ENCODE measurements at places on chromosomes 16 and 17. TPM values are rescaled to one million over a fixed set of nuclear protein-coding genes. Genes with fewer than 3 reads are reported as not detected.
A peak's percentile ranks its signal among the peaks of the same experiment; 100 is the strongest.

The RUNDC3A gene
- total RNA-seq, result 0.10 TPM

- no peak for DNase-seq
- H3K4me1 ChIP-seq, result peaks cover 2% of the 10 kb centered on the region
- H3K4me3 ChIP-seq, result no peak overlapping the region
- H3K27me3 ChIP-seq, result no peaks in the 10 kb centered on the region
These were observed 43.9 kb downstream of the FBXL20 start for GRCh38 chr17:39357488-39357887.

DNA sequence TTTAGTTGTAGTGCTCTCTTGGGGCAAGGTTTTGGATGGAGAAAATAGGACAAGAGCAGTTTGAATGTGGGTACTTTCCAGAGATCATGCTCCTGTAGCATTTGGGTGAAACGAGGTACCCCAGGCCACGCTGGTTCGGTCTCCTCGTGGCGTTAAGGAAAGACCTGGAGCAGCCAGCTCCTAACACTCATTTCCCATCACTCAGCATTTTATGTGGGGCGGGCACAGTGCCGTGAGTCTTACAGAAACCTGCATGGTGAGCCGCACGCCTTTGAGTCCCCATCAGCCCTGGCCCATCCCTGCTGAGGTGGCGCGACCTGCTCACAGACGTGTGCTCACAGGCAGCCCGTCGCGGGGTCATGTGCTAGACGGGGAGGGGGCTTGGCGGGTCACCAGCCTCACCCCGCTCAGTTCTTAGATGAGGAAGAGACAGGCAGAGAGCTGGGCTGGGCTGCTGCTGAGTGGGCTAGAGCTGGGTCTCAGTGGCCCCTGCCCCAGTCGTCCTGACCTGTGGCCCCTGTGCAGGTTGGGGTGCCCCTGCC, 37.3 kb downstream of the TBCD start:
- no peaks in the 10 kb centered on the region for H3K27me3 ChIP-seq
- H3K36me3 ChIP-seq, result peaks cover 3% of the 10 kb centered on the region
- no peak overlapping the region for H3K27ac ChIP-seq
- no peak for DNase-seq
- H3K4me3 ChIP-seq, result no peak overlapping the region
- H3K4me1 ChIP-seq, result peaks cover 2% of the 10 kb centered on the region

The PRSS36 gene
- total RNA-seq, result 0.89 TPM

The FBXO39 gene
- total RNA-seq, result 7.8 TPM

The SLC16A13 gene
- 18.0 TPM for total RNA-seq

The GINS2 gene
- total RNA-seq, result 49.3 TPM

DNA sequence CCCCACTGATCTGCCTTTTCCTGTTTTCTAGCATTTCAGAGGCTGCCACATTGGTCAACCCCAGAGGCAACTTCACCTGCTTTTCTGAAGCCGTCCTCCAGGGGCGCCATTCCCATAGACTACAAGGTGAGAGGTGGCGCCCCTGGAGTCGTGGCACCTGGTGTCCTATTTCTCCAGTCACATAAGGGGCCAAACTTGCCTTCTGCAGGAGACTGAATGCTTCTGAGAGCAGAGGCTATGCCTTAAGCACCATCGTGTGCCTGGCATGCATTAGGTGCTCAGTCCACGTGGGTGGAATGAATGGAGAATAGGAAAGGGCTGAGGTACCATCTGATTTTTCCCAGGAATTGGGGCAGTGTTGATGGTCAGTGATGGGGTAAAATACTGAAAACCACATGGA, 164.8 kb downstream of the HAPSTR1 start:
- H3K4me3 ChIP-seq, result no peak overlapping the region
- H3K27me3 ChIP-seq, result peaks cover 2% of the 10 kb centered on the region
- no peak overlapping the region for H3K27ac ChIP-seq

- DNase-seq, result no peak
- peaks cover 2% of the 10 kb centered on the region for H3K27me3 ChIP-seq
- no peak overlapping the region for H3K27ac ChIP-seq
These were observed 54.6 kb downstream of the ABR start for GRCh38 chr17:1124896-1125787.

GRCh38 chr16:77700846-77701245, 21.5 kb upstream of the NUDT7 start:
- H3K27ac ChIP-seq, result no peak overlapping the region
- no peak overlapping the region for H3K4me3 ChIP-seq
- H3K36me3 ChIP-seq, result no peaks in the 10 kb centered on the region
- no peaks in the 10 kb centered on the region for H3K4me1 ChIP-seq
- peaks cover 11% of the 10 kb centered on the region for H3K27me3 ChIP-seq

GRCh38 chr17:55314784-55315491, 50.2 kb downstream of the HLF start:
- peaks cover 8% of the 10 kb centered on the region for H3K27me3 ChIP-seq
- peaks cover 11% of the 10 kb centered on the region for H3K4me1 ChIP-seq
- H3K36me3 ChIP-seq, result no peaks in the 10 kb centered on the region
- DNase-seq, result peak; percentile 6
- no peak overlapping the region for H3K27ac ChIP-seq

The JUP gene
- 0.77 TPM for total RNA-seq

The MSL1 gene
- total RNA-seq, result 97.1 TPM

DNA sequence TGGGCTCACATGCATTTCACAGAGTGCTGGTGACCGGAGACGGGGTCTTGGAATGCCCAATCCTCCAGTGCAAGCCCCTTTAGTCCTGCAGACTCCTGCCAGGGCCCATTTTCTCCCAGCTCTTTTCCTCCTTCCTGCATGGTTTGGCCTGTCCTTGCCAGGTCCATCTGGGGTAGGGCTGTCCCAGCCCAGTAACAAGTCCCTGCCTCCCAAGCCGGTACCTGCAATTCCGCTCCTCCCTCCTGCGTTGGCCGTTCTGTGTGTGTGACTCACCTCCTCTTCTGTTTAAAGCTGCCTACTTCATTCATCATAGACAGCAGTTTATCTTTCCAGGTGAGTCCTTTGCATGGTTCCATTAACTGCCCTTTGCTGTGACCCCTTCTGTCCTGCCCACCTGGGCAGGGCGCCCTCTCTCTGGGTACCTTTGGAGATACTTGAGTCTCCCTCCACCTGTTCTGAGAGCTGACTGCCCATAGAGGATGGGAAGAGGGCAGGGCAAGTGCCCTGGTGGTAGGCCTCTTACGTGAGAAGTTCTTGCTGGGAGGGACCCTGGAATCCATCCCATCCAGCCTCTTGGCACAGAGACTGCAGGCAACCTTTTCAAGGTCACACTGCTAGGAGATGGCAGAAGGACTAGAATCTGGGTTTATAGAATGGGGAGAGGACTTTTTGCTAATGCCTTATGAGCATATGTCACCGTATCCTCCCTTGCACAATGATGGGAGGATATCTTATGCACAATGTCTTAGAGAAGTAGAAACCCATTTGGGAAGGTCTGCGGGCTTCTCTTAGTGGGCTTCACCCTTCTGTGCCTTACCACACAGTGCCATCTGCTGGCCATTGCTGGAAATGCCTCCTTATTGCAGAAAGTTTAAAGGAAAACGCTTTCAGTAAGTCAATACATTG, 29.7 kb upstream of the LGALS9 start:
- peaks cover 12% of the 10 kb centered on the region for H3K36me3 ChIP-seq
- peak; percentile 84 for DNase-seq
- no peak overlapping the region for H3K4me3 ChIP-seq
- peaks cover 15% of the 10 kb centered on the region for H3K4me1 ChIP-seq
- no peaks in the 10 kb centered on the region for H3K27me3 ChIP-seq

The PRKCA gene
- total RNA-seq, result 72.8 TPM

DNA sequence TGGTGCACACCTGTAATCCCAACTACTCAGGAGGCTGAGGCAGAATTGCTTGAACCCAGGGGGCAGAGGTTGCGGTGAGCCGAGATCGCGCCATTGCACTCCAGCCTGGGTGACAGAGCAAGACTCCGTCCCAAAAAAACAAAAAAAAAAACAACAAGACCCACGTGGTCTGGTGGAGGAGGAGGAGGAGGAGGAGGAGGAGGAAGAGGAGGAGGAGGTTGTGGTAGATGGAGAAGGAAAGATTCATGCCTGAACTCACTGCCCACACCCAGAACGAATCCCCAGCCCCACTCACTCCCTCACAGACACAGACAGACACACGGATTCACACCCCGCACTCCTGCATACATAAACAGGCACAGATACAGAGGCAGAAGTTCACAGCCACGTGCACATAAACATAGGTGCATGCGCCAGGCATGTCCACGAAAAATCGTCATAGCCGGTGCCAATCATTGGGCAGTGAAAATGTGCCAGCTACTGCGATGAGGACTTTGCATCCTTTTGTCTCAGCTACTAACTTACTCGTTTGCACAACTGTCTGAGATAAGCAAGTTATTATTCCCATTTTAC, 138.5 kb downstream of the WSCD1 start:
- no peak overlapping the region for H3K4me3 ChIP-seq
- DNase-seq, result no peak
- no peaks in the 10 kb centered on the region for H3K36me3 ChIP-seq
- no peaks in the 10 kb centered on the region for H3K4me1 ChIP-seq

- no peaks in the 10 kb centered on the region for H3K27me3 ChIP-seq
- no peaks in the 10 kb centered on the region for H3K36me3 ChIP-seq
- peaks cover 14% of the 10 kb centered on the region for H3K4me1 ChIP-seq
- H3K27ac ChIP-seq, result peak overlapping the region; percentile 42
- no peak overlapping the region for H3K4me3 ChIP-seq
- DNase-seq, result peak; percentile 9
These were observed 148.2 kb downstream of the SNX29 start for GRCh38 chr16:12124742-12125141.

The SUPT6H gene
- 78.4 TPM for total RNA-seq

The PRSS22 gene
- not detected for total RNA-seq

DNA sequence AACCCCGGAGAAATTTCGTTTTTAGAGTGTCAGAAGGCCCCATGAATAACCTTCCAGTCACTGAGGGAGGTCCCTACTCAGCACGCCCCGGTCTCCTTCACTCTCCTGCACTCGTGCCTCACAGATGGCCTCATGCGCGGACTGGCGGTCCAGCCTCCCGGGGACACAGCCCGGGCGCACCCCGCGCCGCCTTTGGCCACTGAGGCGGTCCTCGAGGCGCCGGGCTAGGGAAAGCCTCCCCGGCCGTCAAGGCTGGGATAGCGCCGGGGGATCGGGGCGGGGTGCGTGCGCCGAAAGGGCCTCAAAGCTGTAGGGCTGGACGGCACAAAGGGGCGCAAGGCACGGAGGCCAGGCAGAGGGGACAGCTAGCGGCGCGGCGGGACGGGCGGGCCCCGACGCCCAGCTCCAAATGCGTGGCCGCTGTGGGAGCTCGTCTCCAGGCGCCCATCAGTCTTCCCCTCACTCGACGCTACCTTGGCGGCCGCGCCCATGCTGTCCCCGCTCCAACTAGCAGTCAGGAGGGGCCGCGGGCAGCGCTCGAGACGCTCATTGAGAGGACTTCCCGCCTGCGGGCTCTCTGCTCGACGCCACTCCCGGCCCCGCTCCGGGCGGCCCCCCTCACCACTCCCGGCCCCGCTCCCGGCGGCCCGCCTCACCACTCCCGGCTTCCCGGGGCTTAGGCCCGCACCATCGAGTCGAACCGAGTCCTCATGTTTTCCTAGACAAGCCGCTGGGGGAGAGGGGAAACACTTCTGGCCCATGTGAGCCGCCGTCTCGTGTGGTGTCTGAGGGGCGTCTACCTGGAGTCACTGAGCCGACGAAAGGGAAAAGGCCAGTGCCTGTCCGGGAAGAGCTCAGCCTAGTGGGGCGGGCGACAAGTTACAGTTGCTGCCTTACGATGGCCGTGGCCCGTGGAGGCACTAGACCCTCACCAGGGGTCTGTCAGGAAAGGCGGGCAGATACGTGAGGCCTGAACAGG, at the start of gene USP6:
Gene USP6 (plus strand): TSS at position 360 of the 979 bp plus-strand sequence. CDS start 14,336 bp downstream, outside the sequence.
- peaks cover 23% of the 10 kb centered on the region for H3K36me3 ChIP-seq
- peaks cover 16% of the 10 kb centered on the region for H3K4me1 ChIP-seq
- peaks cover 37% of the 10 kb centered on the region for H3K27me3 ChIP-seq

DNA sequence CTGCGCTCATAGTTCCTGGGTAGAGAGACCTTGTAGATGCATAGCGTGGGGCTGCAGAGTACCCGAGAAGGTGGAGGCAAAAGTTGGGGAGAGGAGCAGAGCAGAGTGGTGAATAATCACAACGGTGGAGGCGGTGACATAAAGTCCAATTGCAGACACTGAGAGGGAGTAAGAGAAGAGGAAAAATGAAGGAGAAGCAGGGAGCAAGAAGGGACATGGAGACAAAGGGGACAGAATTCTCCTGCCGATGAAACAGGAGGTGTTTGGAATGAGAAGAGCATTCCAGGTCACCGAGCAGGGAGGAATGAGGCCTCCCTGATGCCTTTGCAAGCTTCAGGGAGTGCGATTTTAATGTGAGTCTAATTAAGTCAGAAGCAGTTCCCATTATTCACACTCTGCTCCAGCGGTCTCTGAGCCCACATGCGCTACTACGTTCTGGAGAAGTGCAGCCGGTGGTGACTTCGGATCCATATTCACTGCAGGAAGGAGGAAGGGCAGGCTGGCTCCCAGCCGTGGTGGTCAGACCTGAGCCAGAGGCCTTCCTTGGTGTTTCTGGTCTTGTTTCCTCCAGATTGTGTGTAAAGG, 108.0 kb upstream of the DNAH9 start:
- no peak overlapping the region for H3K27ac ChIP-seq
- H3K4me3 ChIP-seq, result no peak overlapping the region
- no peaks in the 10 kb centered on the region for H3K36me3 ChIP-seq

Measured in activated CD4-positive, alpha-beta T cell treated with anti-CD3 and anti-CD28 coated beads, Interleukin-2, amount 10 ng/mL, durations not matched to agents 7 days and 5 days (primary cell).